Keratinocyte (primary cell): ENCODE measurements at places on chromosomes 4 and X.
A peak's percentile ranks its signal among the peaks of the same experiment; 100 is the strongest.

DNA sequence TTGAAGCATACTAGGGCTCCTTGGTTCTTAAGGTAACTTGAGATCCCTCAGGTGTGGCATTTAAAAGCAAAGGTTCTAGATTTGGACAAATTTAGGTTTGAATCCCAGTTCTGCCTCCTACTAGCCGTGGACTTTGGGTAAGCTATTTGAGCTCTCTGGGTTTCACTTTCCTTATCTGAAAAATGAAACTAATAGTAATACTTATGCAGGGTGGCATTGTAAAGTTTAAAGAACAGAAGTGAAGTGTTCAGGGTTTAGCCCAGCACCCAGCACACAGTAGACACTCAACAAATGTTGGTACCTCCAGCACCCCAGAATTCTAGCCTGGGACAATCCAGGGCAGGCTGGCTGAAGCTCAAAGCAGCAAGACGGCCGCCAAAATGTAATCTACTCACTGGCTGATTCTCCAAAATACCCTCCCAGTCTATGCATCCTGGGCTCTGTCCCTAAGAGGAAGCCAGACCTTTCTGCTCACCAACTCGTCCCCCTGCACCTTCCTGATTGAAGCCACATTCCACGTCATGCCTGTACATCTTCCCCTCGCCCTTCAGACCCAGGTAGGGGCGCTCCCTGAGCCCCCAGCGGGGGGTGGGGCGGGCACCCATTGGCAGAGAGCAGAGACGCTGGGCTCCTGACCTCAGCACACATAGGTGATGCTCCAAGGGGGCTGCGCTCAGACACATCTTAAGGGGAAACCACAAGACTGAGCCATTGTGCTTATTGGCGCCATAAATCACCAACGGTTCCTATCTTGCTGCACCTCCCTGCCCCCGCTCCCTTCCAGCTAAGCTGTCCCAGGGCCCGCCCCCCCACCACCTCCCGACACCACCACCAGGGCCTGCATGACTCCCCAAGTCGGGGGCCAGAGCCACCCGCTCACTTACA lies 160.6 kb downstream of the BCOR start:
- no peaks in the 10 kb centered on the region for H3K36me3 ChIP-seq
- no peak overlapping the region for H3K27ac ChIP-seq
- no peak for DNase-seq
- no peaks in the 10 kb centered on the region for H3K27me3 ChIP-seq

DNA sequence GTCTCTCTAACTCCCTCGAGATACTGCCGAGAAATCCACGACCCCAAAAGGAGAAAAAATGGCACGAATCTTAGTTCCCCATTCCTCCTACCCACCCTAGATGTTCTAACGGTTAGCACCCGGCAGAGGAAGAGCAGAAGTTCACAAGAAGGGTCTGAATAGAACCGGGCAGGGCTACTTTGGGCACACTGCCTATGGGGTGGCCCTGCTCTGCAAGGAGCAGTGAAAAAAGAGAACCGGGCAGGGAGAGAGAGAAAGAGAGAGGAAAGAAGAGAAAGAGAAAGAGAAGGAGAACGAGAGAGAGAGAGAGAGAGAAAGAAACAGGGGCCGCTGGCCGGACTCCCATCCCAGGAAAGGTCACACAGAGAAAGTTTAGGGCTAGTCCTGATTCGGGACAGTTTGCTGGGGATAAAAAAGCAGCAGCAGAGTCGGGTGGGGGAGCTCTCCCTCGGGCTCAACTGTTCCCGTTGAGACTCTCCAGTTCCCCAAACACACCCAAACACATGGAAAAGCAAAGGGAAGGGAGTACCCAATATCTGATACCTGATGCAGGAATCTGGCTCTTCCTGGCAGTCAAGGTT lies 468 bp downstream of the GLA start:
- no peaks in the 10 kb centered on the region for H3K27me3 ChIP-seq
- H3K4me3 ChIP-seq: peak overlapping the region; percentile 71
- no peaks in the 10 kb centered on the region for H3K36me3 ChIP-seq
- H3K4me1 ChIP-seq: peaks cover 6% of the 10 kb centered on the region

- H3K4me1 ChIP-seq: no peaks in the 10 kb centered on the region
- no peak overlapping the region for H3K4me3 ChIP-seq
- H3K27me3 ChIP-seq: peaks cover 2% of the 10 kb centered on the region
- H3K27ac ChIP-seq: no peak overlapping the region
These were observed 329.4 kb upstream of the BOD1L1 start for GRCh38 chr4:13956947-13957346.

DNA sequence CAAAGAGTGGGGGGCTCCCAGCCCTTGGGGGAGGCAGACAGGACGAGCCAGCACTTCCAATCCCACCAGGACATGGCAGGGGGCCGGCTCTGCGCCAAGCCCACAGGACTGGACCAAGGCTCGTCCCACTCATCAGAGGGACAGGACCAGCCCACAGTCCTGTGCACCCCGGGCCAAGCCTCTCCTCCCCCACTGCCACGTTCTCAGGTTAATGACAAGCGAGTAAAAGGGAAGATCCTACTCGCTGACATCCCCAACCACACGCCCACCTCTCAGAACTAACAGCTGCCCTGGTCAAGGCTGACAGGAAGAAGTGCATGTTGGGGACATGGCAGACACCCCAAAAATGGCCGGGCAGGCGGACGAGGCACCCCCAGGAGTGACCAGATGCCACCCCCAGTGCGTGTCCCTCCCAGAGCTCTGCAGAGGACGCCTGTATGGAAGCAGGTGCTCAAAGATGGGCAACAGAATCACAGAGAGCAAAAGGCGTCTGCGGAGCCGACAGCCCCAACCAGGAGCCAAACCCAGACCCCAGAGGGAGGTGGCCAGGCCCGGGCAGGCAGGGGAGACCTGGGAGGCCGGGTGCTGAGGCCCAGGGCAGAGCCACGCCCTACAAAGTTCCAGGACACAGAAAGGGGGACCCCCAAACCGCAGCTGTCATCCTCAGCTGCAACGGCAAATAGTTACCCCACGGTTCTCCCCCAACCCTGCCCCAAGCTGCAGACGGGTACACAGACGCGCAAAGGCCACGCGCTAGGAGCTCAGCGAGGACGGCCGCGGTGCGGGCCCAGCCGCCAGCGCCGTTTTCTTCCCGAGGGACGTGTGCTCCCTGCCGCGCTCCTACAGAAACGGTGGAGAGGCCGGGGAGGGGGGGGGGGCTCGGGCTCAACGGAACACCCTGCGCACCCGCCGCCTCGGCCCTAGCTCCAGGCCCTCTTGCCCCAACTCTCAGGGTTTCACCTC lies 1.7 kb downstream of the CTBP1 start:
- peak overlapping the region; percentile 76 for H3K27ac ChIP-seq
- peaks cover 28% of the 10 kb centered on the region for H3K4me1 ChIP-seq
- peaks cover 12% of the 10 kb centered on the region for H3K36me3 ChIP-seq
- no peak for DNase-seq

DNA sequence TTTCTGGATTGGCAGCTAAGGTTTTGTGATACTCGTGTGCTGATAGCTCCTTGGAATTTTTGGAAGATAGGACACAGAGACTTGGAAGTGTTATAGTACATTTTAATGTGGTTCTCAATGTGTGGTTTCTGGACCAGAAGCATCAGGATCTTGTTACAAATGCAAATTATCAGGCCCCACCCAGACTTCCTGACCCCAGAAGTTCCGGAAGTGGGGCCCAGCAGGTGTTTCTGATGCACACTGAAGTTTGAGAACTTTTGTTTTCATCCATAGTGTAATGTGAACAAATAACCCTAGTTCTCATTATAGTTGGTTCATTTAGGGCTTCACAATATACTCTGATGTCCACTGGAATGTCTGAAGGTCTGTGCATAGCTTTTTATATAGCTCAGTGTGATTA lies 49.6 kb downstream of the LAMP2 start:
- no peak overlapping the region for H3K27ac ChIP-seq
- H3K4me1 ChIP-seq: no peaks in the 10 kb centered on the region
- H3K36me3 ChIP-seq: no peaks in the 10 kb centered on the region
- DNase-seq: no peak
- H3K27me3 ChIP-seq: no peaks in the 10 kb centered on the region

DNA sequence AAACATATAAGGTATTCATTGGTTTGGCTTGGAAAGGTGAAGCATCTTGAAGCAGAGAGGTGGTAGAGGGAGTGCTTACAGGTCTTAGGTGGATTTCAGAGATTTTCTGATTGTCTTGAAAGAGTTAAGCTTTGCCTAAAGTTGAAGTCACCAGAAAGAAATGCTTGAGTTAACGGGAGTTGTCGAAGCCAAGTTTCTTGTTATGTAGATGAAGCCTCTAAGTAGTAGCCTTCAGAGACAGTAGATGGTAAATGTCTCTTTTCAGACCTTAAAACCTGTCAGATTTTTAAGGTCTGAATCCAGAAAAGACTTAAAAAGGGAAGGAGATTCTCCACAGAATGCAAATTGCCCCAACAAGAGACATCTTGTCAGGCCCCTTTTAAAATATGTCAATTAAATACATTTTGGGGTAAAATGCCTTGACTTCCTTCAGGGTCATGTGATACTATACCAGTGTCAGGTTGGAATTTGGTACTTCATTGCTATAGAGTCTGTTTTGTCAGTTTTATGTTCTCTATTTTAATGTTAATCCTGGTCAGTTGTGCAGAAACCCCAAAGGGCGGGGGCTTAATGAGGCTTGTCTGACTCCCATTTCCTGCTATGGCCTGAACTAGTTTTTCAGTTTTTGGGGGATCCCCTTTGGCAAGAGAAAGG lies 81.0 kb downstream of the PCDH18 start:
- no peaks in the 10 kb centered on the region for H3K27me3 ChIP-seq
- H3K4me1 ChIP-seq: no peaks in the 10 kb centered on the region
- H3K27ac ChIP-seq: no peak overlapping the region
- no peaks in the 10 kb centered on the region for H3K36me3 ChIP-seq

GRCh38 chr4:12723849-12724447 lies 760.2 kb downstream of the RAB28 start:
- H3K36me3 ChIP-seq: no peaks in the 10 kb centered on the region
- no peak for DNase-seq
- no peak overlapping the region for H3K4me3 ChIP-seq
- no peaks in the 10 kb centered on the region for H3K4me1 ChIP-seq
- no peak overlapping the region for H3K27ac ChIP-seq

- no peak overlapping the region for H3K4me3 ChIP-seq
- no peaks in the 10 kb centered on the region for H3K4me1 ChIP-seq
- no peak for DNase-seq
- no peaks in the 10 kb centered on the region for H3K27me3 ChIP-seq
- no peak overlapping the region for H3K27ac ChIP-seq
These were observed 84.6 kb downstream of the NDST4 start for GRCh38 chr4:115028682-115029410.

DNA sequence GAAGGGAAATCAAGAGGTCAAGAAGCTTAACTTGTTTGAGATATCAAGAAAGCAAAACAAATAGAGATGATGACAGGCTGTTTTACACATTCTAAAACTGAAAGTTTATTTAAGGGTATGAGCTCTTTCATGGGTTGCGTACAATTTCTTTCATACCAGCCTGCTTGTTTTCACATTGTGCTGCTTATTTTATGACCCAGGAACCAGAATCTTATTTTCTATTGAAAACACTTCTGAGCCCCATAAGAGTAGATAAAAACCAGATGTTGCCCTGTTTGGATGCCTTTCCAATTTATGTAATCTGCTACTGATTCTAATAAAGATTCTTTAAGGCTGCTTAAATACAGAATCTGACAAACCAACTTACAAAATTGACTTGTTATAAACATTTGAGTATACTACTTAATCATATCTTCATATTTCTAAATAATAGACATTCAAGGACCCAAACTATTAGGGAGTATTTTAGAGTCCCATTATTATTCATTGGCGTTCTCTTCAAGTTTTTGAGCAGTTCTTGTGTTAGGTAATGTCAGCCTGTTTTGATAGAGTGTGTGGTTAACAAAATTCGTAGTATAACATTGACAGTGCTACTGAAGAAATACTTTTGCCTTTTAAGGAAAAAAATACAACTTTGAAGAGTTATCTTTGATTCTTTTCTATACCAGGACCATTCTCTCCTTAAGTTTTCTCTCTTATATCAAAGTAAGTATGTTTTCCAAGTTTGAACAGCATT lies 74.4 kb downstream of the PDLIM5 start:
- H3K27ac ChIP-seq: no peak overlapping the region
- H3K4me3 ChIP-seq: no peak overlapping the region
- H3K4me1 ChIP-seq: peaks cover 7% of the 10 kb centered on the region
- no peak for DNase-seq
- H3K36me3 ChIP-seq: no peaks in the 10 kb centered on the region
- no peaks in the 10 kb centered on the region for H3K27me3 ChIP-seq

DNA sequence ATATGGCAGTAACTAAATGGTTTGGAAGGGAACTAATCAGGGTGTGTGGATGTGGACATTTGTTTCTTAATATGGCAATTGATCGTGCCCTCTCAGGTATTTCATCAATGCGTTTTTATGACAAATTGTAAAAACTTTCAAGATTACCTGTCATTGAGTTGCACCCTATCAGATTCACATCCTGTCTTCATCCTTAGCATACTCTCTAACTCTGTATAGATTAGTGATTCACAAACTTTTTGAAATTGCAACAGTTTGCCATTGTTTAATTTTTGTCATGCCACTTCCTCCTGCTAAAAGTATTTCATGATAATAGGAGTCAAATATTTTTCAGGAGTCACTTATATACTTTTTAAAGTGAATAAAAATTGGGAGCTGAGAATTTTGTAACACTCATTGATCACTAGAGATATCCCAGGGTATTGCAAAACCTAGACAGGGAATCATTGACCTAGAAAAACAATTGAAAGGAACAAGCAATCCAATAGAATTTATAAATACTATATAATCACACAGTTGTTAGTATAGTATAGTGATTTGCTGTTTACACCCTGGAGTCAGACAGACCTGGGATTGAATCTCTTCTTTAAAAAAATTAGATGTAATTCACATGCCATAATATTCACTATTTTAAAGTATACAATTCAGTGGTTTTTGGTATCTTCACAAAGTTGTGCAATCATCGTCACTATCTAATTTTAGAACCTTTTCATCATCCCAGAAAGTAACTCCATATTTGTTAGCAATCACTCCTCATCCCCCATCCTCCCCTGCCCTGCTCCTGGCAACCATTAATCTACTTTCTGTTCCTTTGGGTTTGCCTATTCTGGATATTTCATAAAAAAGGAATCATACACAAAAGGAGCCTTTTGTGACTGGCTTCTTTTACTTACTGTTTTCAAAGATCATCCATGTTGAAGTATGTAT lies 8.9 kb downstream of the MID2 start:
- no peak overlapping the region for H3K27ac ChIP-seq
- H3K36me3 ChIP-seq: no peaks in the 10 kb centered on the region
- H3K4me3 ChIP-seq: no peak overlapping the region
- no peak for DNase-seq
- no peaks in the 10 kb centered on the region for H3K4me1 ChIP-seq

DNA sequence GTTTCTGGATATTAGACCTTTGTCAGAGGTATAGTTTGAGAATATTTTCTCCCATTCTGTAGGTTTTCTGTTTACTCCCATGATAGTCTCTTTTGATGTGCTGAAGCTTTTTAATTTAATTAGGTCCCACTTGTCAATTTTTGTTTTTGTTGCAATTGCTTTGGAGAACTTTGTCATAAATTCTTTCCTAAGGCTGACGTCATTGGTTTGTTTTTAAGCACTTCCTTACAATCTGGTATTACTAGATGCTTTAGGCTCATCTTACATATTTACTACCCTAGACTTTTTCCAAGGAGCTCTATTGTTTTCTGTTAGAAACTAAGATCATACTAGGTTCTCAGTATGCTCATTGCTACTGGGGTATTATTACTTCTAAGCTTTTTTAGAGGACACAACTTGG lies 806.3 kb downstream of the PDHA2 start:
- no peak overlapping the region for H3K4me3 ChIP-seq
- no peak for DNase-seq
- H3K27ac ChIP-seq: no peak overlapping the region
- no peaks in the 10 kb centered on the region for H3K36me3 ChIP-seq
- H3K4me1 ChIP-seq: no peaks in the 10 kb centered on the region
